Upper lobe of right lung (tissue), 1 donor: ENCODE measurements at places on chromosomes 16 and 17. TPM values are rescaled to one million over a fixed set of nuclear protein-coding genes. Genes with fewer than 3 reads are reported as not detected.

DNA sequence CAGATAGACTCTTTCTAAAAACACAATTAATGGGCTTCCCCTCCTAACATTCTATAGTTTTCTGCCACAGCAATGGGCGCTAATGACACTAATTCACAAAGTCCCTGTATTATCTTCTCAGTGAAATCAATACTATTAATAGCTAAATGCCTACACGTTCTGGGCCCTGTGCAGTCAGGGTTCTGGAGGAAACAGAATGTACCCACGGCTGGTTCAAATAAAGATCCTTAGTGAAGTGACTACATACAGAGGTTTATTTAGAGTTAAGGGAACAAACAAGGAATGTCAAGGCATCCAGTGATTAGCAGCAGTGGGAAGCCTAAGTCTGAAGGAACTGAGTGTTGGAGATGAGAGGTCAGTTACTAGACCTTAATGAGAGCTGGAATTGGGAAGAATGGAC lies 43.5 kb upstream of the MTMR4 start:
- no peak for DNase-seq
- H3K4me3 ChIP-seq = no peak overlapping the region
- no peak overlapping the region for H3K27ac ChIP-seq
- H3K36me3 ChIP-seq = no peaks in the 10 kb centered on the region
- H3K27me3 ChIP-seq = no peaks in the 10 kb centered on the region
- H3K4me1 ChIP-seq = no peaks in the 10 kb centered on the region

DNA sequence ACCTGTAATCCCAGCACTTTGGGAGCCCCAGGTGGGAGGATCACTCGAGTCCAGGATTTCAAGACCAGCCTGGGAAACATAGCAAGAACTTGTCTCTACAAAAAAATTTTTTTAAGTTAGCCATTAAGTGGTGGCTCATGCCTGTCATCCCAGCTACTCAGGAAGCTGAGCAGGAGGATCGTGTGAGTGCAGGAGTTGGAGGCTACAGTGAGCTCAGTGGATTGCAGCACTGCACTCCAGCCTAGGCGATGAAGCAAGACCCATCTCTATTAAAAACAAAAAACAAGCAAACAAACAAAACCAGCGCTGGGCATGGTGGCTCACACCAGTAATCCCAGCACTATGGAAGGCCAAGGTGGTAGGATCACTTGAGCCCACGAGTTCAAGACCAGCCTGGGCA lies 38.0 kb downstream of the HEATR3 start:
- no peak for DNase-seq
- no peak overlapping the region for H3K27ac ChIP-seq
- H3K4me1 ChIP-seq = no peaks in the 10 kb centered on the region
- H3K4me3 ChIP-seq = no peak overlapping the region

DNA sequence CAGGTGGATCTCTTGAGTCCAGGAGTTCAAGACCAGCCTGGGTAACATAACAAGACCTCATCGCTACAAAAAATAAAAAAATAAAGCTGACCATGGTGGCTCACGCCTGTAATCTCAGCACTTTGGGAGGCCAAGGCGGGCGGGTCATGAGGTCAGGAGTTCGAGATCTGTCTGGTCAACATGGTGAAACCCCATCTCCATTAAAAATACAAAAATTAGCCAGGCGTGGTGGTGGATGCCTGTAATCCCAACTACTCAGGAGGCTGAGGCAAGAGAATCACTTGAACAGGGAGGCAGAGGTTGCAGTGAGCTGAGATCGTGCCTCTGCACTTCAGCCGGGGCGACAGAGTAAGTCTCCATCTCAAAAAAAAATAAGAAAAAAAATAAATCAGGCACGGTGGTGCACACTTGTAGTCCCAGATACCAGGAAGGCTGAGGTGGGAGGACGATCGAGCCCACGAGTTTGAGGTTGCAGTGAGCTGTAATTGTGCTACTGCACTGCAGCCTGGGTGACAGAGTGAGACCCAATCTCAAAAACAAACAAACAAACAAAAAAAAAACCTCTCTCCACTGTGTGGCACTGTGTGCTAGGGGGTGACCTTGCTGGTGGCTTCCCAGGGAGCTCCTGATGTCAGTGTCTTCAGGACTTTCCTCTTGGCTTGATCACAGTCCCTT lies 19.8 kb upstream of the MAPK3 start:
- no peaks in the 10 kb centered on the region for H3K36me3 ChIP-seq
- no peak for DNase-seq
- no peaks in the 10 kb centered on the region for H3K4me1 ChIP-seq
- H3K27me3 ChIP-seq = no peaks in the 10 kb centered on the region
- no peak overlapping the region for H3K27ac ChIP-seq

Gene ZNF688
- total RNA-seq = 13.1 TPM

GRCh38 chr17:63165400-63165799 lies 199.4 kb downstream of the TANC2 start:
- H3K4me3 ChIP-seq = no peak overlapping the region
- H3K4me1 ChIP-seq = no peaks in the 10 kb centered on the region
- H3K27ac ChIP-seq = no peak overlapping the region
- H3K27me3 ChIP-seq = no peaks in the 10 kb centered on the region
- DNase-seq = no peak

GRCh38 chr17:29571883-29572681 lies 3.6 kb downstream of the TP53I13 start:
- no peak overlapping the region for H3K27ac ChIP-seq
- H3K36me3 ChIP-seq = peaks cover 31% of the 10 kb centered on the region
- peak; percentile 63 for DNase-seq
